Renal cortical epithelial cell (primary cell): ENCODE measurements at places on chromosomes 6 and 20.

- DNase-seq = peak; percentile 95
Observed at GRCh38 chr6:108592371-108593337, 31.9 kb downstream of the FOXO3 start.

GRCh38 chr6:17816921-17817611 is 110.3 kb upstream of the NUP153 start:
- peak; percentile 76 for DNase-seq

DNA sequence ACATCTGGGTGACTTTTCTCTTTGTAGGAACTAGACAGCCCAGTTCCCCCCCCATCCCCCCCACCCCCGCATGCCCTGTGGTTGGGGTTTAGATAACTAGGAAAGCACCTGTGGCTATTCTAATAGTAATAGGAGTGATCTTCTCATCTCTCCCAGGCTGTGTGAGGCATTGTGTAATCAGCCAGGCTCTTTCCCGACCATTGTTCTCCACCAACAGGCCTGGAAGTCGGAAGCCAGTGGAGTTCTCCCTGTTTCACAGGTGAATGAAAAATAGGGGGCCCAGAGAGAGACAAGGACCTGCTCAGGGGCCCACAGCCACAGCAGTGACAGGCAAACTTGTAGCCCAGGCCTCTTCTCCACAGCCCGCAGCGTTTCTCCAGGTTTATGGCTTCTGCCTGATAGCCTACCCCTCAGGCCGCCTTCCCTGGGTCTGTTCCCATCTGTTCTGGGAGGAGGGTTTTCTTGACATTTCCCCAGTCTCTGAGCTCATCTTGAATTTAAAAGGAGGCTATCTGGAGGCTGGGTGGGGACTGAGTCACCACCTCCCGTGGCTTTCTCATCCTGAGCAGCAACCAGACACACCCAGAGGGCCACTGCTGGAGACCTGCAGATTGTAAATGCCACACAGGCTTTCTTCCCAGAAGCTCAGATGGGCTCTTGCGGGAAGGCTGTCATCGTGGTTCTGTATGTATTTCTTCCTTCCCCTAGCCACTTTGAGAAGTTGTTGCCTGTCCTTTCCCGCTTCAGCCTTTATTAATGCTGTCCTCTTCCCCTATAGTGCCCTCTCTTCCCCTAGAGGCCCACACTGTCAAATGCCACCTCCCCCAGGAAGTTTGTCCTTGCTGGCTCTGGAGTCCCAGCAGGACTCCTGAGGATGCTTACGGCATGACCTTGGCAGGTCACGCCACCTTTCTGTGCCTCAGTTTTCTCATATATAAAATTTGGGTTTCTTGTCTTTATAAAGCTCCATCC is 75.9 kb upstream of the MYL9 start:
- peak; percentile 71 for DNase-seq

GRCh38 chr20:46934746-46935287 is 40.2 kb downstream of the EYA2 start:
- no peak for DNase-seq

DNA sequence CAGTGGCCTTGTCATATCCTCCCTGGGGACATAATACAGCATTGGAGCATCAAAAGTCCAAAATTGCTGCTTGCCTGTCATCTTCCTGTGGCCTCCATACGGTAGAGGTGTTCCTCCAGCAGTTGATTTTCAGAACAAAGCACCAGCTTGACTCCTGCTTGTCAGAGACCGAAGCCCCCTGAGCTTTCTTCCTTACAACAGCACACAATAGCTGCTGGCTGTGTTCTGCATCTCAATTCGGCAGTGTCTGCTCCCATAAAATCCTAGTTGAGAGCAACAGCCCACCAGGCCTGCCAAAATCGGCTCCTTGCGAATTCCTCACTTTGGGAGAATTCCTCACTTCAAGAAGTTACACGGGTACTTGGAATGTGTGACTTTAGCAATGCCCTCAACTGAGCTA is 372.9 kb downstream of the SAMD5 start:
- DNase-seq = no peak

GRCh38 chr6:125922322-125922860 is 34.2 kb upstream of the HINT3 start:
- DNase-seq = no peak

- no peak for DNase-seq
Observed at GRCh38 chr6:68651011-68651985, 16.2 kb downstream of the ADGRB3 start.

- DNase-seq = no peak
Observed at GRCh38 chr6:31878726-31879125, at the start of gene SLC44A4. TSS of gene SLC44A4 (minus strand) at chr6:31878997. CDS start at chr6:31878980, 17 bp downstream.

GRCh38 chr6:35600659-35601125 is 88.0 kb upstream of the TULP1 start:
- DNase-seq = no peak

GRCh38 chr6:85516168-85516567 is 66.3 kb downstream of the NT5E start:
- peak; percentile 81 for DNase-seq

DNA sequence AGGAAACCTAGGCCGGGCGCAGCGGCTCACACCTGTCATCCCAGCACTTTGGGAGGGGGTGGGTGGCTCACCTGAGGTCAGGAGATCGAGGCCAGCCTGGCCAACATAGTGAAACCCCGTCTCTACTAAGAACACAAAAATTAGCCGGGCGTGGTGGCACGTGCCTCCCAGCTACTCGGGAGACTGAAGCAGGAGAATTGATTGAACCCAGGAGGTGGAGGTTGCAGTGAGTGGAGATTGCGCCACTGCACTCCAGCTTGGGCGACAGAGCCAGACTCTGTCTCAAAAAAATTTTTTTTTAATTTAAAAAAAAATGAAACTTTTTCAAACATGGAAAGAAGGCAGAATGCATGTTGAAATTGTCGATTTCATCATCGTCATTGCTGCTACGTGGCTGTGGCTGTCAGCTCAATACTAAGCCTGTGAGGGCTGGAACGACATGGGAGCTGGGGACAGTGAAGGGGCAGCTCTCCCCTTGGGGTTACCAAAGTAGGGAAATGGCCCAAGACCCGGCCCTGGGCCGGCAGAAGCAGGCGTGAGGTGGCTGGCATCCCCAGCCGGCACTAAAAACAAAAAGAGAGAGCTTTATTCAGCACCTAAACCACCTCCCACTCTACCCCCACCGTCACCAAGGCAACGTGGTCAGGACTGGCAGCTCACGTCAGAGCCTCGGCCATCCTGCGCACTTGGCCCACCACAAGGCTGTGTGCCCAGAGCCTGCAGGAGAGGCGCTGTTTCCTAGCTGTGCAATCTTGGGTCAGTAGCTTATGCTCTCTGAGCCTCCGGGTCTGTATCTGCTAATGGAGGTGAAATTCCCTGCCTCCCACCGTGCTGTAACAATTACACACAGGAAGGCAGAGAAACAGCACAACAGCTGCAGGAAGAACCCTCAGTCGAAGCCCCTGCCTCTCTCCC is 30.8 kb downstream of the AGPAT4 start:
- DNase-seq = no peak

- DNase-seq = peak; percentile 38
Observed at GRCh38 chr6:118708055-118708454, 56.7 kb upstream of the CEP85L start.

- peak; percentile 41 for DNase-seq
Observed at GRCh38 chr6:26156850-26157250, 69.6 kb downstream of the HFE start.

DNA sequence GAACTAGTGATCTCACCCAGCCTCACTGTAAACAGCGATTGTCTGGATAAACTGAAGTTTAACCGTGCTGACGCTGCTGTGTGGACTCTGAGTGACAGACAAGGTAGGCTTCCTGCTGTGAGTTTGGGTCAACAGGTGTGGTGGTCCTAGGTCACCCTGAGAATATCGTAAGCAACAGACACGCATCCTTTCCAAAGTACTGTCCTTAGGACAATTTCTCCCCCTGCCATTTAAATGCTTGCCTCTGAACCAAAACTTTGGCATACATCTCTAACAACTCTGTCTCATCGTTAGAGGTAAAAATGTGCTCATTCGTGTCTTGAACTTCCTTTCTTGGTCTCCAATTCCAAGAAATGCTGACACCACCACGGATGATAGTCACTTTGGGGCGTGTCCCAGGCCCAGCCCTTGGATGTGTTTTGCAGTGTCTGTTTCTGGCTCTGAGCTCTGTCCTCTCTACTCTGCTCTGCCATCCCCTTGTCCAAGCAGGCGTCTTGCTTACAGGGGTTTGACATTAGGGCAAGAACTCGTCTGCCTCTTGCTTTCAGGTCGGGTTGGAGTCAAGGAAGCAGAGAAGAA is 95.5 kb downstream of the EYA2 start:
- no peak for DNase-seq

DNA sequence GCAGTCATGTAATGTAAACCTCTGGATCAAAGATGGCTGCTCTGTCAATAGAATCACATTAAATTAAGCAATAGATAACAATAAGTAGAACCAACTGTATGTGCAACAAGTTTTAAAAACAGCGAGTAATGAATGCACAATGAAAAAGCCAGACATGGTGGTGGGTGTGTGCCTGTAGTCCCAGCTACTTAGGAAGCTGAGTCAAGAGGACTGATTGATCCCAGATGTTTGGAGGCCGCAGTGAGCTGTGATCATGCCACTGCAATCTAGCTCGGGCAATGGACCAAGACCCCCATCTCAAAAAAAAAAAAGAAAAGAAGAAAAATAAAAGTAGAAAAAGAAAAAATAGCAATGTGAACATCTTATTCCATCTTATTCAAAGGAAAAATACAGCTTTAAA is 558.7 kb upstream of the MMS22L start:
- no peak for DNase-seq

DNA sequence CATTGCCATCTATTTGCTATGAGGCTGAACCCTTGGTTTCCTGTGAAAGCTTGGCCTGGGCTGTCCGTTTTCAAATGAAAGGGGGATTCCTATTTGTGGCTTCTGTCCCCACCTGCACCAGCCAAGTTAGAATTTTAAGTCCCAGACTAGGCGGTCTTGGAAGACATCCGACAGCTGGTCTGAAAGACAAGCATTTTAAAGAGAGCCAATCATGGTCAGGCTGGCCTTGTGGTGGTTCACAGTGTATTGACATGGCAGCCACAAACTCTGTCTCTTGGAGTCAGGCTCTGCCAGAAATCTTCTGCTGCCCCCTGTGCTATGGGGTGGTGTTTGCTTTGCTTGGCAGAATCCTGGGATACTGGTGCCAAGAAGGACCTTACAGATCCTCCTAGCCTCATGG is 319.2 kb upstream of the MOCS1 start:
- no peak for DNase-seq

DNA sequence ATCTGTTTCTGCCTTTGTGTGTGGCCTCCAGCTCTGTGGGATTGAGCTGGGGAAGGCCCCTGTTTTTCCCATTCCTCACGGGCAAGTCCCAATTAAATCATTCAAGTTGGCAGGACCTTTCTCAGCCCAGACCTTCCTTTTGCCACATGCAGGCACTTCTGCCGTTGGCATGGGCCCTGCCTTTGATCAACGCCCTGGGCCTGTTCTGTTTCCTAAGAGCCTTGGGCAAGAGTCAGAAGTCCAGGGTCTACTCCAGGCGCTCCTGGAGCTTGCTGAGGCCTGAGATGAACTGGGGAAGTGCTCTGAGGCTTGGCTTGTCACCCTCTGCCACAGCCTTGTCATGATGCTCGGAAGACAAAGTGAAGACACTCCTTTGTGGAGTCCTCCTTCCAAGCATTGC is 7.1 kb downstream of the IP6K3 start:
- DNase-seq = no peak

- no peak for DNase-seq
Observed at GRCh38 chr6:156279261-156279969, 497.8 kb upstream of the ARID1B start.

- DNase-seq = no peak
Observed at GRCh38 chr6:36660771-36661471, 17.6 kb upstream of the CDKN1A start.

DNA sequence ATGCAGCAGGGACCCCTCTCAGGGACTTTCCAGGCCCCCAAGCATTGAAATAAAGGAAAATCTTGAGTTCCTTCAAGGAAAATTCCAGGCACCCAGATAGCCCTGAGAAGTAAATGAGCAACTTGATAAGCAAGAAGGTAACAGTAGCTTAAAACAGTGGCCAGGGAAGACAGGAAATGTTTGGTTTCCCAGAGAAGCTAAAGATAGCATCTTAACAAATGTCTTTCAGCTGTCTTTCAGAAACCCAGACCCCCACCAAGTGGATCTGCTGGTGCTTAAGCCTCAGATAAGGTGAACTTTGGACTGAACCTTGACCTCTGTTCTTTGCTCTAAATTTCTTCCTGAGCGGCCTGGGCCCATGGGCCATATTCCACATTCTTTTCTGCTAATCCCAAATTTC is 117.8 kb upstream of the CST7 start:
- DNase-seq = no peak

DNA sequence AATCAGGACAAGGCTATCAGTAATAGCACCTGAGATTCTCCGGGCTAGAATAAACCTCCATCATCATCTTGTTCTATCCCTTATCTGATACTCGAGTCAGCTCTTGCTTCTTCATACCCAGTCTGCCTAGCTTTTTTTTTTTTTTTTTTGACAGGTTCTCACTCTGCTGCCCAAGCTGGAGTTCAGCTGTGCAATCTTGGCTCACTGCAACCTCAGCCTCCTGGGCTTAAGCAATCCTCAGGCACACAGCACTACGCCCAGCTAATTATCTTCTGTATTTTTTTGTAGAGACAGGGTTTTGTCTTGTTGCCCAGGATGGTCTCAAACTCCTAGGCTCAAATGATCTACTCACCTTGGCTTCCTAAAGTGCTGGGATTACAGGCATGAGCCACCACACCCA is 19.5 kb downstream of the SRSF6 start:
- no peak for DNase-seq
